ENCODE measurements at places on chromosomes 1 and 21.

GRCh38 chr1:40794974-40795715 is 11.6 kb downstream of the KCNQ4 start:
- no peak for DNase-seq

- DNase-seq, result no peak
These were observed 200.6 kb downstream of the SMYD3 start for GRCh38 chr1:246306415-246307037.

DNA sequence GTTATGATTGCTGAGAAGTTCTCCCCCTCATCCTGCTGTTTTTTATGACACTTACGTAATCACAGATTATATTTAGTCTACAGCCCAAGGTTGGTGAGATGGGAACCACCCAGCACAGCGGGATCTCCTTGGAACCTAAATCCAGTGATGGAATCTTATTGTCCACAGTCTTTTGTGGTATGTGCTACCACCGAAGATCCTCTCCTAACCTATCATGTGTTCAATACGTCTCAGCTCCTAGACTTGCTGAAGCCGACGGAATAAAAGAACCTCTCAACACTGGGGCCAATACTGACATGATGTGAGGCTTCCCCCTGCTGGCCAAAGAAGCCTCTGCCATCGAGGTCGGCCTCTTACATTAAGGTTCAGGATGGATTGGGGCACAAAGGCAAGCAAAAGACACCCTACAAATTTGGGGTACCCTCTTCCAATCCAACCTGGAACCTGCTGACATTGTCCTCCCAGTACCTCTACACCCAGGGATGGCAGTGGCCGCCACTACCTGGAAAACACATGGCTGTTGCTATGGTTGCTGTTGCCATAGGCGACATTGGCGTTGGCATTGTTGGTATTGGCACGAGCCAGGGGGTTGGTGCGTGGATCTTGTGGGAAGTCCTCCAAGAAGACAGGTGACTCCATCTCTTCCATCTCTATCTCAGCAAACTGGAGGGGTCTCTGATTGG is 19.4 kb upstream of the KIF21B start:
- peak; percentile 56 for DNase-seq

- DNase-seq, result no peak
These were observed 15.8 kb downstream of the SPEN start for GRCh38 chr1:15863156-15863901.

- peak; percentile 49 for DNase-seq
These were observed 978 bp downstream of the PRDM15 start for GRCh38 chr21:41877901-41878830.
